GM12878 (cell line): ENCODE measurements at places on chromosomes 2 and 18. TPM values are rescaled to one million over a fixed set of nuclear protein-coding genes. Genes with fewer than 3 reads are reported as not detected.

LIMS3 gene
- total RNA-seq: 0.61 and 0.69 TPM in 2 replicates

NYAP2 gene
- not detected in 2 replicates for total RNA-seq

CCDC74B gene
- 14.4 and 15.3 TPM in 2 replicates for total RNA-seq

SNED1 gene
- total RNA-seq: 5.5 and 7.3 TPM in 2 replicates

SP140 gene
- total RNA-seq: 106 and 113 TPM in 2 replicates

ALK gene
- total RNA-seq: not detected in 2 replicates

REG3A gene
- total RNA-seq: 0.62 TPM in 1 of 2 replicates, not detected in the other

RIT2 gene
- total RNA-seq: not detected in 2 replicates

C1GALT1C1L gene
- total RNA-seq: not detected in 2 replicates

RAX gene
- total RNA-seq: not detected in 2 replicates

CABYR gene
- total RNA-seq: 1.0 and 1.4 TPM in 2 replicates

GPR45 gene
- not detected in 2 replicates for total RNA-seq

LINC00305 gene
- total RNA-seq: not detected in 2 replicates

C2orf72 gene
- total RNA-seq: 0.08 and 0.18 TPM in 2 replicates

PNPT1 gene
- 42.3 and 46.2 TPM in 2 replicates for total RNA-seq

SMYD5 gene
- 30.8 and 34.4 TPM in 2 replicates for total RNA-seq

ERLEC1 gene
- total RNA-seq: 22.5 TPM in 2 replicates

RPS27A gene
- 1,460 and 1,505 TPM in 2 replicates for total RNA-seq

GAD1 gene
- 0.43 and 0.62 TPM in 2 replicates for total RNA-seq

OSBPL6 gene
- total RNA-seq: 0.11 TPM in 1 of 2 replicates, not detected in the other

WDFY1 gene
- 10.5 and 10.9 TPM in 2 replicates for total RNA-seq

SEPTIN10 gene
- total RNA-seq: 96.2 and 98.5 TPM in 2 replicates

XDH gene
- 0.11 TPM in 1 of 2 replicates, not detected in the other for total RNA-seq

NOSTRIN gene
- total RNA-seq: 0.26 and 0.29 TPM in 2 replicates

DIPK1C gene
- total RNA-seq: not detected in 2 replicates

MARCO gene
- 0.18 and 0.32 TPM in 2 replicates for total RNA-seq

GAREM1 gene
- total RNA-seq: 0.05 and 0.08 TPM in 2 replicates
